NCI-H345 (cell line): ENCODE measurements at places on chromosomes 4 and X.

GRCh38 chrX:44992775-44993174, 119.8 kb downstream of the KDM6A start:
- DNase-seq: no peak

- no peak for DNase-seq
Observed at GRCh38 chr4:161419822-161420221, 744.0 kb downstream of the FSTL5 start.

- no peak for DNase-seq
Observed at GRCh38 chr4:64584981-64585557, 175.8 kb upstream of the TECRL start.

GRCh38 chrX:47191331-47191730, 2.3 kb upstream of the UBA1 start:
- DNase-seq: peak; percentile 72

GRCh38 chr4:130146773-130147172, 1050.8 kb downstream of the C4orf33 start:
- DNase-seq: no peak

DNA sequence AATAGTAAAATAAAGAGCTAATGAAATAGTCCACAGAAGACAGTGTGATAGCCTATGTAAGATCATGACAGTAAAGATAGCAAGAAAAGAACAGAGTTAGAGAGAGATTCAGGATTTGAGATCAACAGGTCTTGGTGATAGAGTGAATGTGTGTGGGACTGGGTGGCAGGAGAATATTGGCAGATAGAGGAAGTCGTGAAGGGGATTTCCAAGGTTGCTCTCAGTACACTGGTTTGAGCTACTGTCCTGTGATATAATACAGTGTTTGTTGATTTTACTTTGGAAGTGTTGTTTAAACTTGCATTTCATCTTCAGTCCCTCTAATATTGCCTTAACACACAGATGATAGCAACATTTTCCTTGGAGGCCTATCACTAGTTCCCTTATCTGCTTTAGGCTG, 44.1 kb downstream of the DTHD1 start:
- DNase-seq: no peak

GRCh38 chr4:136920092-136920881, 612.0 kb downstream of the PCDH18 start:
- no peak for DNase-seq

DNA sequence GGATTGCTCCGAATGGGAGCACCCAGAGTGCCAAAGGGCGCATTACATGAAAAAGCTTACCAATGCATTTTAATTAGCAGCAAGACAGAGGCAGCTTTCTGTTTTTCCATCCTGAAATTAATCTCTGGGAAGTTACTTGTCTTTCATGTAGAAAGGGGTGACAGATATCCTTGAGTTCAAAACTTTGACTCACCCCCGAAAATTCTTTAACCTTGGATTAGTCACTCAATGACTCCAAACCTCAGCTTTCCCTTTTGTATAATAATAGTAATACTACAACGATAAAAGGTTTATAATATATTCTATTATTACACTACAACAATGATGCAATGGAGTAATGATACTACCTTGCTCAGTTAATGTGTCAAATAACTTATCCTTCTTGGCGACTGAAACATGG, 126.3 kb downstream of the ADAMTS3 start:
- DNase-seq: no peak

- DNase-seq: no peak
Observed at GRCh38 chr4:7183161-7183560, 9.2 kb upstream of the SORCS2 start.

DNA sequence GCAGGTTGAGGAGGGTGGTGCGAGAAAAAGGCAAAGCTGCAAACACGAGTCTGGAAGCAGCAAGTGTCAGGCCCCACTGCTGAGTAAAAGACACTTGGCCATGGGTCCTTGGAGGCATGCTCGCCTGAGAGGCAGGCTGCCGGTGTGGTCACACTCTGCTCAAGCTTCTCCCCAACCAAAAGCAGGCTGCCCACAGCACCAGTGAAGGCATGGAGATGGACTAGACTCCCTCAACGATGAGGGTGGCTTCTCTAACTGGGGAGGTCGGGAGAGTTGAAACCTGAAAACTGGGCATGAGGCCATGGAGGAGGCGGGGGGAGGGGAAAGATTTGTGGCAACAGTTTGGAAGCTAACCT, 86.5 kb downstream of the ATG4A start:
- DNase-seq: no peak

DNA sequence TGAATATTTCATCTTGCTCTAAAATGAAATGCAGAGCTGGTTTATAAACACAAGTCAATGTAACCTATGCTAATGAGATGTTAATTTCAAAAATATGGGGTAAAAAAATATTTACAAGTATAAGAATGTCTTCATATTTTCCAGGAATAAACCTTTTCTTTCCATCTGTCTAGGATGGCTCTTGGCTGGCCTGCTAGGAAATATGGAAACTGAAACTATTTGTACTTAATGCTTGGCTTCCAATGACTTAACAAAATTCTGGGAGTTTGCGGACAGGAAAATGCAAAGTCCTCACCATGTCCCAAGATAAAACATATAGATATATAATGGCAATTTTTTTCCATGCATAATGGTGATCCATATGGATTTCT, 168.1 kb downstream of the SCFD2 start:
- no peak for DNase-seq

DNA sequence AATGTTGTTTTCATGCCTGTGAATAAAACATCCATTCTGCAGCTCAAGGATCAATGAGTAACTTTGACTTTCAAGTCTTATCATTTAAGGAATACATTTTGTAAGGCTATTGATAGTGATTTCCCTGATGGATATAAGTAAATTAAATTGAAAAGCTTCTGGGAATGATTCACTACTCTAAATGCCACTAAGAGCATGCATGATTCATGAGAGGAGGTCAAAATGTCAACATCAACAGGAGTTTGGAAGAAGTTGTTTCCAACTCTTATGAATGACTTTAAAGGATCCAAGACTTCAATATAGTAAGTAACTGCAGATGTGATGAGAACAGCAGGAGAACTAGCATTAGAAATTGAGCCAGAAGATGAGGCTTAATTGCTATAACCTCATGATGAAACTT, 1487.3 kb downstream of the PCDH7 start:
- no peak for DNase-seq

DNA sequence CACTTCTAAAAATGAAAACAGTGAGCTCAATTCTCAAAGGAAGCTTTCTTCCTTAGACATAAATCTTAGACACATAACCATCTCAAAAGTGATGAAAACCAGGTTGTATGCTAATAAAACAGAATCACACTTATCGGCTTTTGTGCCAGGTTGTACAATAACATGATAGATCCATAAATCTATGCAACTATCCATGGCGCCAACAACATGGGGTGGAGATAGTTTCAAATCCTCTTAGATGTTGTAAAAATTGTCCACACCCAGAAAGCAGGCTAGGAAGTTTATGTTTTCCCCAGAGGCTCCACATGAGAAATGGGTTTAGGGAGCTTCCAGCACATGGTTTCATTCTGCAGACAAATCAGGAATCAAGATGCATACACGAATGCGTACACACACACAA, 165.3 kb upstream of the MAP3K15 start:
- DNase-seq: no peak

DNA sequence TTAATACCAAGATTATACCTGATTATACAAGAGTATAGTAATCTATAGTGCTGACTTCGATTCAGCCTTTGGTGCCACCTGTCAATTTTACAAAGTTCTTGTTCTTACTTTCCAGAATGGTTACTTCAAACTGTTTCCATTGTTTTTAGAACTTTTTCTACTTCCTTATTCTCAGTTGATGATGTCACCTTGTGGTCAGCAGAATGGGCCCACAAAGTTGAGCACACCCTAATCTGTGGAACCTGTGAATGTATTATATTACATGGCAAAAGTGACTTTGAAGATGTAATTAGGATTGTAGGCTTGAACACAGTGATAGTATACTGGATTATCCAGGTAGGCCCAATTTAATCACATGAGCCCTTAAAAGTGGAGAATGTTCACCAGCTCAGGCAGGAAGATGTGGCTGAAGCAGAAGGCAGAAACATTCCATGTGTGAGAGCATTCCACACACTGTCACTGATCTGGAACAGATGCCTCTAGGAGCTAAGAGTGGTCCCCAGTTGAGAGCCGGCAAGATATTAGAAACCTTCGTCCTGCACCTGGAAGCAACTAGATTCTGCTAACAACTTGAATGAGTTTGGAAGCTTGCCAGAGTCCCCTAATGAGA, 6.3 kb upstream of the SGMS2 start:
- DNase-seq: no peak

- DNase-seq: no peak
Observed at GRCh38 chrX:145002771-145003170, 244.5 kb upstream of the SPANXN1 start.

DNA sequence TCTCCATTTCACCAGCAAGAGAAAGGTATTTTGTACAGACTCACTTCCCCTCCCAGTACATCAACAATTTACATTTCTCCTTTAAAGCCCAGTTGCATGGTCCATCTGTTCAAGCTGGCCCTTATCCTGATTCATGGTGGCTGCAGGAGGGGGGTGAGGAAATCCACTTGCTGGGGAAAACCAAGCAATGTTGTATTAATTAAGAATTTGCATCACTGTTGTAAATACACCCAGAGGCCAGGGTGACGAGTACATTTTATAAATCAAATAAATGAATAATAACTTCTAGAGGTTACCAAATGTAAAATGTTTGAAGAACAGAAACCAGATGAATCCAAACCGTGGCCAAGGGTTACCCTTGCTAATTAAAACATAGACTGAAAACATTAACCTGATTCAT, 395.9 kb upstream of the INTU start:
- no peak for DNase-seq

DNA sequence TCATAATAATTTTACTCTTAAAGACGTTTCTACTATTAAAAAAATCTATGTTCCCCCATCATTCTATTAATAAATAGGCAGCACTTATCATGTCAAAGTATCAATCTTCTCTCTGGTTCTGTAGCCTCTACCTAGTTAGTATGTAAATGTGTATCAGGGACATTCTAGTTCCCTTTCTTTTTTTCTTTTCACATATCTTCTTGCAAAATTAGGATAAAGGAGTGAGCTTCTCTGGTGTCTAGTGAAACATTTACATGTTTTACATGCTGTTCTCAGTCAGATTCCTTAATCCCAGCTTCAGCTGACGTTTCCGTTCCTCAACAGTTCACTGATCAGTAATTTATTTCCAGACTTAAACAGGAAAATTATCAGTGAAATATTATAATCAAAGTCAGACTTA, 11.8 kb downstream of the PCDH10 start:
- no peak for DNase-seq

DNA sequence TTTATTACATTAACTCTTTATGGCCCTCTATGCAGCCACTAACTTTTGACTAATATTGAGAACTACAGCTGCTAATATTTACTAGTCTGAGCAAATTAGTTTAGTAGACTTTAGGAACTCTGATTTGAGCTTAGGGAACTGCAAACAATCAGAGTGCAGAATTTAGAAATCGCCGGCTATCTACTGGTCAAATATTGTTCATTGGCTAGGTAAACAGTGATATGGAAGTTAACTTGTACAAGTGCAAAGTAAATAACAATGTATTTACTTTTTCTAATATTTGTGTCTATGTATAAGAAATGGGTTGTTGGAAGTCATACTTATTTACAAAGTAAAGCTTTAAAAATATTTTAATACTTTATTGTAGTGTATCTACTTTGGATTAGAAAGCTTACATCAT, 279.6 kb downstream of the CFAP299 start:
- DNase-seq: no peak

DNA sequence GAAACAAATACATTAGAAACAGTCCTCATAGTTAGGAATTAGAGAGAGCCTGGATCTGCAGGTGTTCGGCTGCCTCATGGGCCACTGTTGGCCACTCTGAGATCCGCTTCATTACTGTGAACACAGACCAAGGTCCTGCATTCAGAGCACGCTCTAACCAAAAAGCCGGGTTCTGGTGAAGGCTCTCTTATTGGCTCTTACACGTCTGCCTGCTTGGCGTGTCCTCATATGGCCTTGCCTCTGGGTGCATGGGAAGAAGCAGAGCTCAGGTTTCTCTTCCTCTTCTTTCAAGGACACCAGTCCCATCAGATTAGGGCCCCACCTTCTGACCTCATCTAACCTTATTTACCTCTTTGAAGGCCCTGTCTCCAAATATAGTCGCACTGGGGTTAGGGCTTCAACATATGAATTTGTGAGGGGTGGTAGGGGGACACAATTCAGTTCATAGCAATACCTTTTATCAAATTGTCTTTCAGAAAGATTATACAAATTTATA, 37.1 kb upstream of the ELF2 start:
- no peak for DNase-seq

- DNase-seq: no peak
Observed at GRCh38 chr4:189787216-189788031, 153.2 kb upstream of the FRG1 start.

- no peak for DNase-seq
Observed at GRCh38 chr4:41822325-41822724, 73.8 kb upstream of the PHOX2B start.

DNA sequence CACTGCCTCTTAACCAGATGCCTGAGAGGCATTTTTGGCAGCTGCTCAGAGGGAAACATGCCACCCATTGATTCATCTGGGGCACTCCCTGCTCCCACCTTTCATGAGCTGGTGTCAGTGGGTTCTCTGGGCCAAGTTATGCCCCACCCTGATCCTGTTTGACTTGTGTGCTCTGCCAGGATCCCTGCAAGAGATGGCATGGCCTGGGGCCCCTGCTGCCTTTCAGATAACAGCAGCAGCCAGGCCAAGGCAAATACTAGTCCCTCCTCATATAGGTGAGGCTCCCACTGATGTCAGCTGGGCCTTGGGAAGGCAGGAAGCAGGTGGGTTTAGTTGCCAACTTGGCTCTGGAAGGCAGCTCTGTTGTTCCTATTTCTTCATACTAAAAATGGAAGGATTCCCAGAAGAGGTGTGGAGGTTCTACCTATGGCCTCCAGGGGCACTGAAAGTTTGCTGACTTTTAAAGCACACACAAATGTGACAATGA, 192.9 kb upstream of the RBPJ start:
- DNase-seq: no peak

DNA sequence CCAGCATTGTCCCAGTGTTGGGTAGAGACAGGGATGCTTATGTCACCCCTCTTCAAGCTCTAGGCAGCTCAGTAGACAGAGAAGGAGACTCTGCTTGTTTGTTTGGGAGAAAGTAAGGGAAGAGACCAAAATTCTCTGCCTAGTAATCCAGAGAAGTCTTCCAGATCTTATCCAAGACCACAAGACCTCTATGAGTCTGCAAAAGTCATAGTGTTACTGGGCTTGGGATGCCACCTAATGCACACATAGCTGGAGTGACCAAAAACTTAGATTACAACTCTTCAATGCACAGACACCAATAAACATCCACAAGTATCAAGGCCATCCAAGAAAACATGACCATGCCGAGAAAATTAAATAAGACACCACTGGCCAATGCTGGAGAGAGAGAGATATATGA, 205.5 kb downstream of the UNC5C start:
- no peak for DNase-seq
